ENCODE measurements at places on chromosomes 1 and 21.

DNA sequence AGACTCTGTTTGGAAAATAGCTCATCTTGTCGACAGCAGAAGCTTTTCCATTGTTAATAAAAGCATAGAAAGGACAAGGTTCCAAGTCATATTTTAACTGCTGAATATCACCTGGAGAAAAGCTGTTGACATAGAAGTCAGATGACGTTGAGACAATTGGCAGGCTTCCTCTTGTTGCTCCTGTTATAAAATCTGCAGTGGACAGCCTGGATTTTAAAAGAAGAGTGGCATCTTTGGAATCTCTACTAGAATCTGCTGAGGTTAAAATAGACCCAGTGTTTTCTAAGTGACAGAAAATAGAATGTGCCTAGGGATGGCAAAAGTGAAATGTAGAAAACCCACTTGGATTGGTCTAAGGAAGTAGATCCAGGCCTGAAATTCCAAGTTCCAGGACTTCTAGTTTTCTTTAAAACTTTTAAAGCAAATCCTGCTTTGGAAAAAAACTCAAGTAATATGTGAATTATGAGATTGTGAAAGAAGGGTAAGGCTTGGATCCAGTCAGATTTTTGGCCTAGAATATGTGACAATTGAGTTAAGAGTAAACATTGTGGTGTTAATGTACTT lies 53.6 kb upstream of the NEXN start:
- DNase-seq, result no peak

- DNase-seq, result no peak
Measured at GRCh38 chr1:79819140-79819539, 812.6 kb upstream of the ADGRL4 start.

DNA sequence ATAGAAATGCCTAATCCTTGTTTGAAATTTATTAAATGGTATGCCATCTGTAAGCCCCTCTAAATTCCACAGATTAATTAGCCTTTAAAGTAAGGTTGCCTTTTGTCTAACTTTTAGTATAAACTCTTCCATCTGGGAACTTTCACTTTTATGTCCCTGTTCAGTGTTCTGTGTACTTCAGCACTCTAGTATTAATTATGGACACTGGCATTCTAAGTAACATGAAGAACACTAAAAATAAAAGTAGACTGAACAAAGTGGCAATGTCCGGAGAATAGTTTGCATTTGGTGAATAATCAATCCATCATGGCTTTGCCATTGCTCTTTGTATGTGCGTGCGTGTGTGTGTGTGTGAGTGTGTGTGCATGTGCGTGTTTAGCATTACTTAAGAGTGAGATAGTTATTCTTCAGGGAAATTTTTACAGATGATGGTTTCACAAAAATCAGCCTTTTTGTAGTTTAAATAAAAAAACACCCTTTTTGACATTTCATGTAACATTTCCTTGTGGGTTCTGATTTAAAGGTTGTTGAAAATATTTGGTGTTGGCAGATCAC lies 51.1 kb downstream of the ATF6 start:
- DNase-seq, result no peak

- peak; percentile 74 for DNase-seq
Measured at GRCh38 chr1:184075055-184076029, 23.8 kb downstream of the TSEN15 start.

GRCh38 chr1:215128504-215128903 lies 46.0 kb downstream of the KCNK2 start:
- DNase-seq, result no peak

- no peak for DNase-seq
Measured at GRCh38 chr1:2933431-2934155, 87.7 kb upstream of the ACTRT2 start.

- DNase-seq, result no peak
Measured at GRCh38 chr21:37868446-37869295, 47.6 kb downstream of the KCNJ6 start.

- peak; percentile 12 for DNase-seq
Measured at GRCh38 chr1:75053207-75053606, 81.0 kb upstream of the LHX8 start.

All from NAMALWA (cell line).